ENCODE measurements at places on chromosomes 3 and 15.

GRCh38 chr15:70098461-70099166 lies 897 bp upstream of the TLE3 start:
- no peaks in the 10 kb centered on the region for H3K36me3 ChIP-seq
- H3K27ac ChIP-seq = peak overlapping the region; percentile 74
- peaks cover 35% of the 10 kb centered on the region for H3K4me1 ChIP-seq
- no peaks in the 10 kb centered on the region for H3K27me3 ChIP-seq
- peak; percentile 34 for DNase-seq

- no peaks in the 10 kb centered on the region for H3K27me3 ChIP-seq
- DNase-seq = no peak
- no peaks in the 10 kb centered on the region for H3K36me3 ChIP-seq
Measured at GRCh38 chr3:55567615-55568014, 80.5 kb upstream of the WNT5A start.

- peak within 1 kb of the TSS; percentile 91 for H3K4me3 ChIP-seq
- H3K36me3 ChIP-seq = peaks cover 1% of the 10 kb centered on the region
- peaks cover 20% of the 10 kb centered on the region for H3K4me1 ChIP-seq
- DNase-seq = peak; percentile 89
- no peaks in the 10 kb centered on the region for H3K27me3 ChIP-seq
Measured at GRCh38 chr3:40524568-40525285, at the start of gene ZNF621. ZNF621 (plus strand) TSS chr3:40524960; CDS start chr3:40525841, 881 bp downstream.

- H3K27ac ChIP-seq = no peak overlapping the region
- no peak for DNase-seq
- H3K4me1 ChIP-seq = no peaks in the 10 kb centered on the region
Measured at GRCh38 chr3:61841111-61841845, 279.9 kb downstream of the PTPRG start.

GRCh38 chr15:69375151-69375790 lies 38.9 kb upstream of the KIF23 start:
- H3K27ac ChIP-seq = no peak overlapping the region
- H3K4me1 ChIP-seq = no peaks in the 10 kb centered on the region
- H3K36me3 ChIP-seq = no peaks in the 10 kb centered on the region
- no peak for DNase-seq

GRCh38 chr3:60877188-60877587 lies 374.1 kb downstream of the FHIT start:
- DNase-seq = no peak
- H3K4me3 ChIP-seq = no peak overlapping the region
- no peak overlapping the region for H3K27ac ChIP-seq
- H3K4me1 ChIP-seq = no peaks in the 10 kb centered on the region
- H3K27me3 ChIP-seq = no peaks in the 10 kb centered on the region
- H3K36me3 ChIP-seq = no peaks in the 10 kb centered on the region
